ENCODE measurements at places on chromosomes 3 and 15.

DNA sequence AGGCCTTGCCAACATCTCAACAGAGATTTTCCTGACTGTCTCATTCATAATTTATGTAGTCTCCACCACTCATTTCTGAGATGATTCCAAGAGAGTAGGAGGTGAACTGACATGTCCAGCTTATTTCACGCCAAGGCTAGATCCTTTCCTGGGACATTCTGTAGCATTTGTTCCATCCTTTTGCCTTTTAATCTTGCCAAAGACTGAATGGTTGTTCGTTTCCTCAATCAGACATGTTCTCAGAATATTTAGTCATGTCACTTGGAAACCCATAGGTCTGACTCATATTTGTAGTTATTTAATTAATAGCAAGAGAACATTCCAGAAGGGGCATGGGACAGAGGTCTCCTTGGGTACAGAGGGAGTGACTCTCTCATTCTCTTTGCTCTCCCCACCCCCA is 80.9 kb downstream of the DHX36 start:
- DNase-seq = no peak

GRCh38 chr3:156145866-156146265 is 25.5 kb downstream of the KCNAB1 start:
- DNase-seq = no peak

GRCh38 chr3:194586836-194587235 is 46.4 kb downstream of the TMEM44 start:
- DNase-seq = no peak

- DNase-seq = no peak
Measured at GRCh38 chr3:68878322-68878721, 54.0 kb downstream of the TAFA4 start.

DNA sequence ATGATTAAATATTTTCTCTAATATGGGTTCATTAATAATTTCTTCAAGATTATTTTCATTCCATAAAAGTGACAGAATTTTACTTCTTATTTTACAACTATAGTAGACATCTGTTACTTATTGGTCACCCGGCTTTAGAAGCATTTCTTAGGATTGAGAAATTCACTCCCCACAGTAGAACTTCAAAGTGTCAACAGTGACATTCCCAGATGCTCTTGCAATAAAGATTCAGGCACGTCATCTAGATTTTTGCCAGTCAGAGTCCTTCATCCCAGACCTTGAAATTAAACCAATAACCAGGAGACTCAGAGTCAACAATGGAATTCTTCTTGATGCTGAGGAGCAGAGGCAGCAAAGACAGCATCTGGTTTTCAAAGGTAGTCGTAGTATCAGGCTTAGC is 190.8 kb downstream of the VGLL3 start:
- no peak for DNase-seq
